ENCODE measurements at places on chromosomes 3 and 15.

DNA sequence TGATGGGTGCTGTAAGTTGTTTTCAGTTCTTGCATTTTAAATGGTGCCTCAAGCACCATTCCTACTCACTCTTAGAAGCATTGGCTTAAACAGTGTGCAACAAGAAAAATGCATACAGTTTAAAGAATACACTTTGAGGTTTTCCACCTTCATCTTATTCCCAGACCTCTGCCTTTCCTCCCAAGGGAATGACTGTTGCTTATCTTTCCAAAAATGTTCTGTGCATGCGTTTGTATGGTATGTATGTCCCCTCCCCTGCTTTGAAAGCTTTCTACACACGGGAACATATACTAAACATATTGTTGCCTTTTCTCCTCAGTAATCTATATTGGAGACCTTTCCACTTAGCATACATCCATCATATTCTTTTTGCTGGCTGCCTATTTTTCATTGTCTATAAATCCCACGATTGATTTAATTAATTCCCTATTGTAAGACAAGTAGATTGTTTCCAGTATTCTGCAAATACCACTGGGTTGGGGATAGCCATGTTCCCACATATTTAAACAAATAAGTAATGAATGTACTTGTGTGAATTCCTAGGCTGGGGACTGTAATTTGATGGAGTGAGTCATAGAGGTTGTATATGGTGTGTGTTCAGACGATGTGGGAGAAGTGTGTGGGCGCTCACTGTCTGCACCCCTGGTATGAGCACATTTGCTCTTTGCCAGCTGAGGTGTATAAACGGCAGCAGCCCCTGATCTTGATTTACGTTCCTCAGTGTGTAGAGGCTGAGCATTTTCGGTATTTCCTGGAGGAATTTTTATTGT is 5.8 kb downstream of the TRAK1 start:
- peak; percentile 78 for DNase-seq

DNA sequence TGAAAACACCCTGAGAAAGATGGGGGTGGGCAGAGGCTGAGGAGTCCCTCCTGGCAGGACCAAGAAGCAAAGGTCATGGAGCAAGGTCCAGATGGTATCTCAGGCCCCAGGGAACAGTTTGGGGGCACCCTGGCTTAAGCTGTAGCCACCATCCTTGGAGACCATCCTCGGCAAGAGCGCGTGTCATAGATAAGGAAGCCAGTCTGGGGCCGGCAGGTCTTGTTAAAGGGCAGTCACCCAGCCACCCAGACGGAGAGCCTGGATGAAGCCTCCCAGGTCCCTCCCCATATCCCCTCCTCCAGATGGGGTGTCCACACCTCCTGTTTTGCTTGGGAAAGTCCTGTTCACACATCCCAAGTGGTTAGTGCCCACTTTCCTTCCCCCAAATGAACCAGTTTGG is 191.1 kb downstream of the KLF13 start:
- DNase-seq, result no peak

- no peak for DNase-seq
Measured at GRCh38 chr3:146772211-146772743, 167.1 kb upstream of the PLSCR5 start.

DNA sequence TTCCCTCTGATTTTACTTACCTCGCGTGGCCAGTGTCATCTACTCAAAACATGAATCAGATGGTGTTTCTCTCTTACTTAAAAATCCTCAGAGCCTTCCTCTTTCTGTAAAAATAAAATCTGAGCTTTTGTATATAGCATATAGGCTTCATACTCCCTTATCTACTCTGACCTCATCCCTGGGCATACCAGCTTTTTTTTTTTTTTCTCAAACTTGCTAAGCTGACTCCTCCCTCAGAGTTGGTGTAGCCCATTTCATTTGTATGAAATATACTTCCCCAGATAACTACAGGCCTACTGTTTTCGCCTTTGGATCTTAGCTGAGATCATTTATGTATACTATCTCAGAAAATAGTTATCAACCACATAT is 648.9 kb upstream of the ALCAM start:
- DNase-seq, result peak; percentile 24

DNA sequence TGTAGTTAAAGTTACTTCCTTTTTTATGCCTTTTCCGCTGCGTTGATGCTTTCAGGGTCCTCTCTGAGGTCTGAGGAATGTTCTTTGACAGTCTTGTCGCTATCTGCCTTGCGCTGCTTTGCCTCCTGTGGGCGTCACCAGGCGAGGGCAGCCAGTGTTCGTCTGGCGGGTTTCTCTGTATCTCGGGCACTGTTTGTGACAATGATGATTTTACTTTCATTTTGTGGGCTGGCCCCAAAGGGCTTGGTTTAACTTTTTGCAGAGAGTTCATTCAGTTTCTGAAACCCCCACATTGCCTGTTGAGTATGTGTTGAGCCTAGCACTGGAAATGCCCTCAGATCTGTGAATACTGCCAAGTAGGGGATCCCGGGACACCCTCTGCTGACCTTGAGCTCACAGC is 24.6 kb upstream of the SACM1L start:
- DNase-seq, result no peak

GRCh38 chr3:21913791-21914190 is 162.8 kb upstream of the ZNF385D start:
- DNase-seq, result no peak

DNA sequence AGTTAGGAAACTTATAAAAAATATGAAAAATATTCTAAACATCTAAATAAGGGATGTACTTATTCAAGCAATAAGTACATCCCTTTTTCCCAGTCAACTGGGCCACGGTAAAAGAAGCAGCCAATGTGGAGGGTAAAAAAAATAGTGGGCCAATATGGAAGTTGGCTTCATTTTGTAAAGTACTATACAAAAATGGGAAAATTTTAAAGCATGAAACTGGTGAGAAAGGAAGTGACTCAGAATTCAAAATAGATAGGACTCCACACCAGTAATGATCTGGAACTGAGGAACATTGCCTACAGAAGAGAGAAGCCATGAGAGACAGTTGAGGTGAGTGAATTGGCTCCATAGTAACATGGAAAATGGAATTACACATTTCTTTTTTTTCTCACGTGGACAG is 108.9 kb downstream of the FNDC3B start:
- no peak for DNase-seq

GRCh38 chr3:163048881-163049280 is 1552.3 kb downstream of the OTOL1 start:
- no peak for DNase-seq

DNA sequence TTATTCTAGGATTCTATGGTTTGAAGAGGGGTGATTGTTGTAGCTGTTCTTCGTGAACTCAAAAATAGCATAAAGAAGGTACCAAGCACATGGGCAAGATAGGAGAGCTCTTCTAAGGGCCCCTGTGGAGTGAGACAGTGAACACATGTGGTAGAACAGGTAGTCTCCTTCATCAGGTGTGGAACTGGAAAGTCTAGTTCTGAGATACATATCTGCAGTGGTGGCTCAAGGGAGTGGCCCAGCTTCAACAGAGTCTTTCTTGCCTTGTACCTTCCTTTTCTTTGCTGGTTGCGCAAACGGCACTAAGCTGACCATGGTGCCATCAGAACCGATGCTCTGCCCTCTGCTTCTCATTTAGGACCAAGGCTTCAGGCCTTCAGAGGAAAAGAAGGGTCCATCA is 65.2 kb downstream of the CERS3 start:
- peak; percentile 29 for DNase-seq

GRCh38 chr3:127015282-127016042 is 32.5 kb downstream of the PLXNA1 start:
- DNase-seq, result no peak

DNA sequence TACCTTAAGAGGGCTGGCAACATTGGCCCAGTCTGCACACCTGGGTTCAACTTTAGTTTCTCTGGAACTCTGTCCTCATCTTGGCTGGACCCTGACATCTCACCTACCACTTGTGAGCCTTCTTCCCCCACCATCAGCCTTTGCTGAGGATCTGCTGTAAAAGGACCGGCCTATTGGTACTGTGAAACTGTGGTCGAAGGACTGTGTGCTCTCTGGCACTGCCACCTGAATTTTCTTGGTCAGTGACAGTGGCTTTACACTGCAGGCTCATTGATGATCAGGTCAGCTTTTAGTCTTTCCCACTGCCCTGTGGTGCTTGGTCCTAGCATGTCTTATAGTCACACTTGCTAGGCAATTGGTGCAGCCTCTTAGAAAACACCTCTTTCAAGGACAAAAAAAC is 86.9 kb downstream of the PEX5L start:
- no peak for DNase-seq
